ENCODE measurements at places on chromosomes 3 and 15.

- peak; percentile 95 for DNase-seq
Measured at GRCh38 chr15:44812029-44812517, 75.7 kb downstream of the TRIM69 start.

DNA sequence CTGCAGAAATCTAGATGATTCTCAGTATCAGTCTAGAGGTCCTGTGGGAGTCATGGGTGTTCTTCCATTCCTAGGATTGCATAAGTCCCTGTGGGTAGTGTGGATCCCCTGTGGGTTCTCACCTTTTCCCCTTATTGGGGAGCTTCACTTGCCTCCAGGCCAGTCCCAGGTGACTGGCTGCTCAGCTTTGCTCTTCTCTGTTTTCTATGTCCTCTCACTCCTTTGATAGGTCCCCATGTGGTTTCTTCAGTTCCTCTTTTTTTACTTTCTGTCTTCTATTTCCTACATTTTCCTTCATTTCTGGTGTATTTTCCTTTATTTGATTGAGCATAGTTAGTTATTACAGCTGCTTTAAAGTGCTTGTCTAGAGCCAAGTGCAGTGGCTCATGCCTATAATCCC lies 10.9 kb downstream of the TEX55 start:
- no peak for DNase-seq

- DNase-seq = no peak
Measured at GRCh38 chr3:31636694-31637442, 104.1 kb downstream of the STT3B start.

GRCh38 chr3:98232489-98232888 lies 31.6 kb upstream of the OR5H6 start:
- DNase-seq = no peak

- DNase-seq = peak; percentile 50
Measured at GRCh38 chr15:63276342-63277037, 915 bp upstream of the APH1B start.

DNA sequence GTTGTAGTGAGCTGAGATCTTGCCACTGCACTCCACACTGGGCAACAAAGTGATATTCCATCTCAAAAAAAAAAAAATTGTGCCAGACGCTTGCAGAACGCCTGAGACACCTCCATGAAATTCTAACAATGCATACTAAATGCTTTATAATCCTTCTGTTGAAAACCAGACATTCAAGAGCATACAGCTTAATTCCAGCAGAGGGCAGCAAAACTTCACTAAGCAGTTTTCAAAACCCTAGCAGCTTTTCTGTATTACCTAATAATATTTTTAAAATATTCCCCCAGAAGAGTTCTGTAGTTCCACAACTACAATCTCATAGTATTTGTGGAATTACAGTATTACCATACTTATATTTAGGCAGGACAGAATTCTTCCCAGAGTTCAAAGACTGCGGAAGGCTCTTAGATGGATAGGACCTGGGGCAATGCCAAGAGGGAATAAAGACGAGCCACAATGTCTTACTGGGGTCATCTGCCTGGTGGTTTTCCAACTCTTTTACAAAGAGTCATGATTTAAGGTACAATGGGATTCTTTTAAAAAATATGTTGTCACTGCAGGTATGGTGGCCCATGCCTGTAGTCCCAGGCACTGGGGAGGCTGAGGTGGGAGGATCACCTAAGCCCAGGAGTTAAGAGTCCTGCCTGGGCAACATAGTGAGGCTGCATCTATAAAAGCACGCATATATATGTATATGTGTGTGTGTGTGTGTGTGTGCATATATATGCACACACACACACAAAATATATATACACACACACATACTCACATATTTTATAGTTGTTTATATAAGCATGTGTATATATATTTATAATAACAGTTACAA lies 19.6 kb upstream of the TASOR start:
- peak; percentile 9 for DNase-seq

DNA sequence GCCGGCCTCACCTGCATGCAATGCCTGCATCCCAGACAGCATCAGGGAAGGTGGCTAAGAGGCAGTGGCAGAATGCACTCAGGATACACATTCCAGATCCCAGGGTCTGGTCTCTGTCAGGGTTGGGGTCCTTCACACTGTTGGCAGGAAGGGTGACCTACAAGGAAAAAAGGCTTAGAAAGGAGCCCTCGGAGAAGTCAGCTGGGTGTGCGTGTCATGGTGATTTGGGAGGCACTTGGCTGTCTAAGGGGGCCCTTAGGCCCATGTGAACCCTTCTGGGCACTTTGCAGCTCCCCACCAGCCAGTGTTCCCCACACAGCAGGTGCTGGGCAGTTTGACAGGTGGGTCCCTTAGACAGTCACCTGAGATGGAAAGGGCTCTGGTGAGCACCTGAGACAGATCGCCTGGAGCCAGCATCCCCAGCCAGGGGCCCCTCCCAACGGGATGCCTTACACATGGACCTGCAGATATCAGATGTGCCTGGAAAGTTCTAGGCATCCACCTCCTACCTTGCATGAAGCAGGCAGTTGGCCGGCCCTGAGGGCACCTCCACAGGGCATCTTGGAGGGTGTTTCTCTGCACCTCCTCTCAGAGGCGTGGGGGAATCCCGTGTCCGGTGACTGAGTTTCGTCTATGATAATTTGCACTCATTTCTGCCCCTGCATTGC lies 131.6 kb downstream of the LRRK1 start:
- no peak for DNase-seq

- DNase-seq = no peak
Measured at GRCh38 chr15:59153466-59153865, 48.5 kb downstream of the CCNB2 start.

GRCh38 chr3:146223401-146224373 lies 27.2 kb downstream of the PLSCR4 start:
- no peak for DNase-seq

- no peak for DNase-seq
Measured at GRCh38 chr3:104629038-104629437, 737.7 kb upstream of the ALCAM start.

GRCh38 chr3:101898752-101899169 lies 49.4 kb downstream of the NFKBIZ start:
- DNase-seq = no peak

- no peak for DNase-seq
Measured at GRCh38 chr15:47293466-47294162, 423.7 kb upstream of the SEMA6D start.

DNA sequence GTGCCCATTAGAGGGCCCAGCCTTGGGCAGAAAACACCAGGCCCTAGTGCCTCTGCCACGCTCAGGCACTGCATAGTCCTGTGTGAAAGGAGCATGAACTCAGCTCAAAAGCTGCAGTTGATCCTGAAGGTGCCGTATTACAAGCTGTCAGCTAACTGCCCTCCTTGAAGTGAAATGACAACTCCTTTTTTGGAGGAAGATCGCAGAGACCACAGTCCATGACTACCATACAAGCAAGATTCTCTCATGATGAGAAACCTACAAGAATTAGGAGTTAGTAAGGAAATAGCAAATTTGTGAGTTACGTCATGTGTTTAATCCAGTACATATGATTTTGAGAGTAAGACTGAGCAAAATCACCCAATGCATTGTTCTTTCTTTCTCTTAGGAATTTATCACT lies 513.9 kb upstream of the NR2F2 start:
- DNase-seq = no peak

DNA sequence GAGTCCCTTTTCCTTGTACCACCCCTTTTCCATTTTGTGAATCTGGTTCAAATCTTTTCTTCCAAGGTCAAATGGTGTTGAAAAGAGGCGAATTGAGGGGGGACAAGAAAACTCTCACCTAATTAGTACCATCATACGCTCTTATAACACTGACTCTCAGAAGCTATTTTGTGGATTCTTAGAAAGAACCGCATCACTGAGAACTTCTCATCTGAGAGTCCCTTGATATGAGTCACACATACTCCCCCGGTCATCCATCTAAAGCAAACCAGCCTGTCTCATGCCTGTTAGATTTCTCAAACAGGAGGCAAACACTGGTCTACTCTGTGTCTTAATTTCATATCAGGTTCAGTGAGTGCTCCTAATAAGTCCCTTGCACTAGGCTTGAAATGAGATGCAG lies 76.5 kb upstream of the SPRED1 start:
- DNase-seq = no peak

- no peak for DNase-seq
Measured at GRCh38 chr3:111605018-111605417, 9.9 kb upstream of the ZBED2 start.

DNA sequence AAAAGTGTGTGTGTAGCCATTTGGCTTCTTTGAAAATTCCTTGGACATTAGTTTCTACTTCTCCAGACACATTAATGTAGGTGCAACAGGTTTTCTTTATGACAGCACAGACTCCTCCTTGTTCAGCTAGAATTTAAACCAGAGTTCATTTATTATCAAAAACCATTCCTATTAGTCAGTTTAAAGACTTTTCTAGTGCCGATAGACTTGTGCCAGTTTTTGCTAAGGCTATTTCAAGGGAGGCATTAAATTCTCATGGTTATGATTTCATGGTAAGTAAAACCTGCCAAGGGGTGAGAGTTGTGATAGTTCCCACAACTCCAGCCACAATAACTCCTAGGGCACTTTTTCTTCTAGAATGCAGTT lies 20.6 kb upstream of the SENP7 start:
- DNase-seq = no peak

DNA sequence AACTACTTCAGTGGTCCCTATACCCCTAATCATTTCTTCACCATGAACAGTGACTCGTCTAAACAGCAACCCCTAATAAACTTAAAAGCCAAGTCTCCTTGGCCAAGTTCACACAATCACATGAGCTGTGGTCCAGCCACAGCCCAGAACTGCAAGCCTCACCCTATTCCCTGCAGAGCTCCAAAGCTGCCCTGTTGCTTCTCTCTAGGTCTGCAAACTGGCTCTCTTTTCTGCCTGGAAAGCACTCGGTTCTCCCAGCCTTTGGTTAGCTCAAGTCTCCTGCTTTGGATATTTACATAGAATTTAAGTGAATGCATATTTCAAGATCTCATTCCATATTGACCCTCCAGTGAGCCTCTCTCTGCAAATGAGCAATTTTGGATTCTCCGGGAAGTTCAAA lies 107.0 kb downstream of the TOP2B start:
- DNase-seq = no peak

GRCh38 chr3:22989716-22990115 lies 213.4 kb upstream of the UBE2E2 start:
- no peak for DNase-seq

- DNase-seq = no peak
Measured at GRCh38 chr3:141413801-141414689, 45.7 kb downstream of the ZBTB38 start.

DNA sequence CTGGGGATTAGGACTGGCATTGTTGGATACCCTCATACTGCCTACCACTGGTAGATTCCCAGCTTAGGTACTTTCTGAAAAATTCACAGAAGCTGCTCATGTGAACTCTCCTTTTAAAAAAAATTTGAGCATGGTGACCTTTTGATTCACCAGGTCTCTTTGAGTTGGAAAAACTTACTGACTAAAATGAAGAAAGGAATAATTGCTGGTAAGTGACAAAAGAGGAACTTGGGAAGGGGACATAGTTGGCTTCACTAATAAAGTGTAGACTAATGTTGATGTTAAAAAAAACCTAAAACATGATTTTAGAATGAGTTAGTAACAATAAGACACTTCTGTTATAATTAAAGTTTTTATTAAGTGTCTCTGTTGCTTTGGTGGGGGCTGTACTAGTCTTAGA lies 8.6 kb downstream of the VPS8 start:
- no peak for DNase-seq

GRCh38 chr15:23064156-23064555 lies 24.8 kb upstream of the TUBGCP5 start:
- no peak for DNase-seq

GRCh38 chr15:36406366-36406765 lies 173.1 kb upstream of the CDIN1 start:
- no peak for DNase-seq

DNA sequence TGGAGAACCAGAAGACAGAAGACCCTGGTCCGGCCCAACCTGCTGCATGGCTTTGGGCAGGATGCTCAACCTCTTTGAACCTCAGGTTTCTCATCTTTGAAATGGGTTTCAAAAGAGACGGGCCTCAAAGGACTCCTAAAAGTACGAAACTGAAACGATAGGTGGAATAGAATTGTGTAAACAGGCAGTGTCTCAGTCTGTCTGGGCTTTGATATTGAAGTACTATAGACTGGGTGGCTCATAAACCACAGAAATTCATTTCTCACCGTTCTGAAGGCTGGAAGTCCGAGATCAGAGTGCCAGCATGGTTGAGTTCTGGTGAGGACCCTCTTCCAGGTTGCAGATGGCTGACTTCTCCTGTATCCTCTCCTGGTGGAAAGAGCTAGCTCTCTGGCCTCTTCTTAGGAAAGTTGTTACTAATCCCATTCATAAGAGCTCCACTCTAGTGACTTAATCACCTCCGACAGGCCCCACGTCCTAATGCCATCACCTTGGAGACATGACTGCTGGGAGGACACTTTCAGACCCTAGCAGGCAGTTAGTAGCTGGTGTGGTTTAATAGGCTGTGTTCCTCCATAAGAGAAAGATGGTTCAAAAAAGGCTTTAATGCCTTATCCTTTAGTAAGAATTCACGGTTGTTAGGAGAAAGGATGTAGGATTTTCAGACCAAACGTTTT lies 35.7 kb downstream of the SSUH2 start:
- no peak for DNase-seq

GRCh38 chr3:59935025-59935424 lies 885.2 kb upstream of the CFAP20DC start:
- DNase-seq = no peak

GRCh38 chr3:186717039-186717457 lies at the start of gene KNG1:
Gene KNG1 (plus strand): TSS chr3:186717359. CDS start chr3:186717543, 184 bp downstream.
- DNase-seq = peak; percentile 22

GRCh38 chr3:139343895-139344856 lies at the start of gene MRPS22:
Gene MRPS22 (plus strand): TSS chr3:139344020. CDS start chr3:139344027, 7 bp downstream.
- DNase-seq = peak; percentile 88

GRCh38 chr3:168051070-168051469 lies 44.7 kb downstream of the GOLIM4 start:
- DNase-seq = no peak

GRCh38 chr3:146172586-146172985 lies 11.6 kb upstream of the PLOD2 start:
- DNase-seq = no peak

- DNase-seq = no peak
Measured at GRCh38 chr3:87997298-87997697, 61.5 kb downstream of the CGGBP1 start.

DNA sequence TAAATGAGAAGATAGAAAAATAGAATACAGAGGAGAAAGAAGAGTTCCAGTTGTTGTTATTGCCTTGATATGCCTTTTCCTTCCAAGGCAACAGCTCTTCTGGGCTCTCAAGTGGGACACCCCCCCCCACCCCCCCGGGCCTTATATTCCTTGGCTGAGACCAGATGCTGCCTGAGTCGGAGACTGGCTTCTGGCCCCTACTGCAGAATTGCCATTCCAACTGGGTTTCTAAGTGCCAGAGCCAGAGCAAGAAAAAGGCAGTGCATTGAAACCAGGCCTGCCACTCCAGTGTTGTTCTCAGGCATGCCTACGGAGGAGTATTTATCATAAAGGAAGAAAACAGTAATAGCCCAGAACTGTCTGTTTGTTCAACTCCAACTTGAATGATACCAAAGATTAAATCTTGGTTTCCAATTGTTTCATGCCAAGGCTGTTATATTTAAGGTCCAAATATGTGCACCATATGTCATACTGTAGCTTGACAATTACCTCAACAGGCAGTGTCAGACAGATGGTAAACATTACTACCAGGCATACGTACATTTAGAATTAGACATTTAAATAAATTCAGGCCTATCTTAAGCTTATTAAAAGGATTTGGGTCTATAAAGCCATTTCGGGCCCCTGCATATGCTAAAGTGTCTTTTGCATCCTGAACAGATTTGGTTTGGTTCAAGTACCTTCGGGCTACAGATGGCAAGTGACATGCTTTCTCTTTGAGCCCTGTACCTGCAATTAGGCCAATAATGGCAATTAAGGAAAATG lies 209.9 kb upstream of the SEMA6D start:
- DNase-seq = no peak
